ENCODE measurements at places on chromosomes 7 and 10. TPM values are rescaled to one million over a fixed set of nuclear protein-coding genes. Genes with fewer than 3 reads are reported as not detected.
A peak's percentile ranks its signal among the peaks of the same experiment; 100 is the strongest.

Gene MKX
- 11.0 TPM for total RNA-seq

Gene HMX2
- total RNA-seq, result 0.27 TPM

Gene NOS3
- 1.8 TPM for total RNA-seq

GRCh38 chr7:30874656-30875302, 36.9 kb upstream of the AQP1 start:
- peaks cover 23% of the 10 kb centered on the region for H3K4me1 ChIP-seq
- H3K27me3 ChIP-seq, result no peaks in the 10 kb centered on the region
- no peak overlapping the region for H3K4me3 ChIP-seq
- no peak for DNase-seq

DNA sequence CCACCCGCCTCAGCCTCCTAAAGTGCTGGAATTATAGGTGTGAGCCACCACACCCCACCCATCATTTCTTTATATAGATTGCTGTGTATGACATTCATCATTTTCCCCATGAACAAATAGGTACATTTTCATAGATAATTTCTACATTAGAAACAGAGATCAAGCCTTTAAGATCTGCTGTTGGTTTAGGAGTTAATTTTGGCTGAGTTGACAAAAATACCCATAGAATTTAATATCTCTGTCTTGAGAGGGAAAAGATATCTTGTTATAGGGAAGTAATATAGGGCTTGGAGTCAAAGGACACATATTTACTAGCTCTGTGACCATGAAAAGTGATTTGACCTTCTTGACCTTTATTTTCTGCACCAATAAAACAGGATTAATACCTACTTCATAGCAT, 51.8 kb downstream of the LRMDA start:
- H3K27me3 ChIP-seq, result no peaks in the 10 kb centered on the region
- H3K4me3 ChIP-seq, result no peak overlapping the region
- H3K27ac ChIP-seq, result no peak overlapping the region
- no peak for DNase-seq
- H3K36me3 ChIP-seq, result no peaks in the 10 kb centered on the region
- no peaks in the 10 kb centered on the region for H3K4me1 ChIP-seq

- no peaks in the 10 kb centered on the region for H3K36me3 ChIP-seq
- H3K4me1 ChIP-seq, result peaks cover 14% of the 10 kb centered on the region
- no peak overlapping the region for H3K27ac ChIP-seq
- no peak for DNase-seq
- H3K4me3 ChIP-seq, result no peak overlapping the region
Measured at GRCh38 chr7:47704936-47705335, 123.0 kb upstream of the TNS3 start.

DNA sequence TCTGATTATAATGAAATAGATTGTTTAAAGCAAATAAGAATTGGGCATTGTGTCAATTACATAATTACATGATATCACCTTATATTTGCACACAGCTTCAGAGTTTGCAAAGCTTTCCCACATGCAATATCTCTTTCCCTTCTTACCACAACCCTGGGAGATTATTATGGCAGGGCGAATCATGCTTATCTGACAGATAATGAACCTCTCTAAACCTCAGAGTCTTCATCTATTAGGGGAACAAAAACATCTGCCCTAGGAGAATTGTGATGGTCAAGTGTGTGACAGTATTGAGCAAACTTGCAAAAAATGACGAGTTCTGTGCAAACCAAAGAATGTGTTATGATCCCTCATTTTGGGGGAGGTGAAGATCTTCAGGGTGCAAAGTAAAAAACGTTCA, 90.0 kb downstream of the MYOF start:
- H3K36me3 ChIP-seq, result peaks cover 21% of the 10 kb centered on the region
- no peak overlapping the region for H3K4me3 ChIP-seq
- no peak overlapping the region for H3K27ac ChIP-seq
- H3K27me3 ChIP-seq, result no peaks in the 10 kb centered on the region

DNA sequence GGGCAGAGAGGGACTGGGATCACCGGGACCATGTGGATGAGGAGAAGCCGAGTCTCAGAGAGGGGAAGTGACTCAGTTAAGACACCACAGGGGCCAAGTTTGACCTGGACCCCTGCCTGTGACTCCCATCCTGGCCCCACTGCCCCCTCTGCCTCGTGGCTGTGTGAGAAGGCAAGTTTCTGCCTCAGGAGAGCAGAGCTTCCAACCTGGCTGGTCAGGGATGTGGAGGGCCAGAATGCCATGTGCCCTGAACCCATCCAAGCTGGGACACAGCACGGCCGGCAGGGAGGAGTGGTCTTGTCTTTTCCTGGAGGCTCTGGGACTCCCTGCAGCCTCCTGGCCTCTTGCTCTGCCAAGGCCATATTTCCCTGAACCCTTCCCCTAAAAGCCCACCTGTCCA, 19.5 kb downstream of the WDFY4 start:
- no peak overlapping the region for H3K27ac ChIP-seq
- H3K36me3 ChIP-seq, result no peaks in the 10 kb centered on the region
- no peak for DNase-seq
- H3K4me1 ChIP-seq, result no peaks in the 10 kb centered on the region
- no peak overlapping the region for H3K4me3 ChIP-seq

GRCh38 chr7:73850781-73851207, 8.5 kb upstream of the METTL27 start:
- H3K27ac ChIP-seq, result peak overlapping the region; percentile 72
- H3K36me3 ChIP-seq, result no peaks in the 10 kb centered on the region
- no peaks in the 10 kb centered on the region for H3K27me3 ChIP-seq
- no peak overlapping the region for H3K4me3 ChIP-seq
